ENCODE measurements at places on chromosomes 2 and 18.

- no peak for DNase-seq
These were observed 68.4 kb upstream of the ITM2C start for GRCh38 chr2:230796280-230796862.

DNA sequence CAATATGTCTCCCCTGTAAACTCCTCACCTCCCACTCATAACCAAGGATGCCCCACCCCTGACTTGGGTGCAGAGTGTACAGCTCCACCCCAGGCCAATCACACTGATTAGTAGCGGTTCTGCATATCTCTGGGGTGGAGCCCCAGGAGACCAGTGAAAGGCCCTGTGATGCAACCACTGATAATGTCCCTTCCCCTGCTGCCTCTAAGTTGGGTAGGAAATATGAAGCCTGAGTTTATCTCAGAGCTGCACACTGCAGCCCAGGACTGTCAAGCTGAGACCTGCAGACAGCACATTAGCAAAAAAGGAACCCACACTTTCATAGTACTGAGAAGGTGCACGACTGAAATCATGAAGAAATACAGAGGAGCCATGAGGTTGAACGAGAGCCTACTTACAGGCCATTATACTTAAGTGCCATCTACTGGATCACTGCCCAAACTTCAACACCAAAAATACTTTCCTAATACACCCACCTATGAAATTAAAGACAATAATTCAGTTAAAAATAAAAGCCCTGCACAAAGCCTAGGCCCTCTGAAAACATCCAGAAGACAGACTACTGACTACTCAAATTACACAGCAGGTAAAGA is 455.4 kb upstream of the LRRTM4 start:
- no peak for DNase-seq

DNA sequence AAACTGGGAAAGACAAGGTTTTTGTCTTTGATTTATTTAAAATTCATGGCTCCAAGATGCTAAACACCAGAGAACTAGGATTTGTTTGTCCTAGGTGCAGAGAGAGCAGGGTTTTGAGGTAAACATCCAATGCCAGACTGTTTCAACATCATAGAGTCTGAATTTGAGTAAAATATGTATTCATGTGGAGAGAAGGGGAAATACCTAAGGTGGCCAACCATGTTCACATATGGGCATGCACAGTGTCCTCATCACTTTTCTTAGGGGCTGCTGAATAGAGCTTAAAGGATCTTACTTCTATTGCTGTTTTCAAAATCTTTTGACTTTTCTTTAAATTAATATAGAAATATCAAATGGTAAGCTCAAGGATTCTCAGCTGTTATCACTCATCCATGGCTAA is 287.0 kb upstream of the CCDC68 start:
- DNase-seq: no peak

DNA sequence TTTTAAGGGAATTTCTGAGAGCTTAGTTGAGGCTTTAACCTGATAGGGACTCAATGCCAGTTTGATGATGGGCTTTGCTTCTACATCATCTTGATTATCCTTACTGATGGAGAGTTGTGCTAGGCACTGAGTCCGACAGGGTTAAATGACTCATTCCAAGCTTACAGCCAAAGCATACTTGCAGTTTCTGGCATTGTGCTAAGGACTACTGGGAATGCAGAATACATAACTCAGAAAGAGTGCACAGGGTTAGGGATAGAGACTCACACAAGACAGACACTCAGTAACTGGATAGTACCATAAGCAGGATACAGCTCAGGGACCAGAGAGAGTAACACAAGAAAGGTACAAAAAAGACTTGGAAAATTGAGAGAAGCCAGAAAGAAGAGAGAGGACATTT is 94.1 kb upstream of the SLC14A2 start:
- DNase-seq: no peak

DNA sequence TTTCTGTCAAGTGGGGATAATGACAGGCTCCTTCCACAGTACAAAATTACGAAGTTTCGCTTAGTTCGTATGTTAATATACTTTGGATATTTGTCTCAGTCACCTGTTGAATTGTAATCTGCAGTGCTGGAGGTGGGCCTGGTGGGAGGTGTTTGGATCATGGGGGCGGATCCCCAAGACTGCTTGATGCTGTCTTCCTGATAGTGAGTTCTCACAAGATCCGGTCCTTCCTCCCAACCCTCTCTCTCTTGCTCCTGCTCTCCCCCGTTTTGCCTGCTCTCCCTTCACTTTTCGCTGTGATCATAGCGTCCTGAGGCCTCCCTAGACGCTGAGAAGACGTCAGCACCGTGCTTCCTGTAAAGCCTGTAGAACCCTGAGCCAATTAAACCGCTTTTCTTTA is 97.1 kb upstream of the EPB41L3 start:
- DNase-seq: no peak

DNA sequence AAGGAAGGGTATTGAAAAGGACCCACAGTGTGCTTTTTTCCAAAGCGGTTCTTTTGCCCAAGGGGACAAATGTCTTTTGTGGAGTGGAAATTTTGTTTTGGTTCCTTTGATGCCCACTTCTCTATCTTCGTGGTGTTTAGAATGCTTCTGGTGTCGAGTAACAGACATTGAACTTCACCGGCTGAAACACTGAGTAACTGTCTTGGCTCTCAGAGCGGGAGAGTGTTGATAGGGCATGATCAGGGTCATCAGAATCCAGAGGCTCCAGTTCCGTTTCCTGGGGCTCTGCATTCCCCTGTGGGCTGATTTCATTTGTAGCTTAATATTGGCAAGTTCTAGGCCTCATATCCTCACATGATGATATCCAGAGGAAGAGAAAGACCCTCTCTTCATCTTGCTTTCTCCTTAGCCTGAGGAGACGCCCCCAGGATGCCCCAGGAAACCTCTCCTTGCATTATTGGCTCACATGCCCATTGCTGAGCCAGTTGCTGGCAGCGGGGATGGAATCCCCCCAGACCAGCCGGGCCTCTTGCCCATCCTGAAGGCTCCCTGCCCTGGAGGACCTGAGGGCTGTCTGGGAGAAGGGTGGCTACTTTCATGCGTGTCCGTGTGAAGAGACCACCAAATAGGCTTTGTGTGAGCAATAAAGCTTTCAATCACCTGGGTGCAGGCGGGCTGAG is 27.9 kb upstream of the AGFG1 start:
- no peak for DNase-seq

GRCh38 chr2:26532301-26533250 is 54.7 kb upstream of the OTOF start:
- no peak for DNase-seq

DNA sequence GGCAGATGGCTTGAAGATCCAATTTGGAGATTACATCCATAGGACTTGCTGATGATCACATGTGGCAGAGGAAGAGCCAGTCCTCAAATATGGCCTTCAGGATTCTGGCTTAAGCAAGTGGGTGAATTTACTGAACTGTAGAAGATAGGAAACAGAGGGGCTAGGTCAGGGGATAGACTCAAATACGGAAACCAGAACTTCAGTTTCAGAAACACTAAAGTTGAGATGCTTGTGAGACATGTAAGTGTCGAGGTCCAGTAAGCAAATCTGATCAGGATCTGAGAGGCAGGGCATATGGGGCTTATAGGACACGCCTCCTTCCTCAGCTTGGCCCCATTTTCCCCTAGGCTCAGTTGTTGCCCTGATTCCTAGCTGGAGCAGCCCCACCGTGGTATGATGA is 107.7 kb downstream of the LBH start:
- no peak for DNase-seq
